ENCODE measurements at places on chromosomes 7 and 10.

- no peak for DNase-seq
Measured at GRCh38 chr7:64871761-64872160, 31.3 kb upstream of the ZNF273 start.

DNA sequence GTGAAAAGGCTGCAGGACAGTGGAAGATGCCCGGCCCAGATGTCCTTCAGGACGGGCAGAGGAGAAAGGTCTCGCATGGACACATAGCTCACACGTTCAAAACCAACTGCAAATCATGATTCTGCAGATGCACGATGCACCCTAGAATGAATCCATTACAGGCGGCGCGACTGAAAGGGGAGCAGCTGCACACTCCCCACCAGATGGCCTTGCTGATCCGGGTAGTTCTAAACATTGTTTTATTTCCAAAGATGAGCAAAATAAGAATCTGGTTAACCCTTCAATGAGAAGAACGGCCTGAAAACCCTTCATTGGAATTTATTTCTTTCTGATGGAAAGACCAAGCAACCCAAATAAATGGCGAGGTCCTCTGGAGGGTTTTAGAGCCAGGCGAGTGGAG, 33.8 kb downstream of the CHST15 start:
- no peak for DNase-seq

- no peak for DNase-seq
Measured at GRCh38 chr7:64046041-64046389, 781 bp downstream of the ZNF727 start.

DNA sequence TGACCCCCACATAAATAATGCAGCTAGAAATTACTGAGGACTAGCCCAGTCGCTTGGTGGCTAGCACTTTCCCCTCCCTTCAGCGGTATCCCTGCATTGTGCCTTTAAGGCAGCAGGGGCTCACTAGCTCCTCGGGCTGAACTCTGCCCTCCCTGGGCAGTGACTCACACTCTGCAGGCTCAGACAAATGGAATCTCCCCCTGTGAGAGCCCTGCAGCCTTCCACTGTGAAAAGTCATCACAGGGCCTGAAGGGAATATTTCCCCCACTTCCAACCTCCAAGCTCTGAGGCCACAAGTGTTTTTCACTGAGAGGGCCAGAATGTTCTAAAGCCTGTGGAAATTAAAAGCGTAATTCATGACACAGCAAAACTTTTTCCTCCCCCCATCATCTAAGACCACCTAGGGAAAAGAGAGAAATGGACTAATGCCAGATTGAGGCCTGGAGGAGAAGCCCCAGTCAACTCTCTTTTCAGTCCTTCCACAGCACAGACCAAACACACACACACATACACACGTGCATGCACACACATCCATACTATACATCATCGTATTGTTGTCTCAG, 93.6 kb upstream of the COL1A2 start:
- DNase-seq = no peak

DNA sequence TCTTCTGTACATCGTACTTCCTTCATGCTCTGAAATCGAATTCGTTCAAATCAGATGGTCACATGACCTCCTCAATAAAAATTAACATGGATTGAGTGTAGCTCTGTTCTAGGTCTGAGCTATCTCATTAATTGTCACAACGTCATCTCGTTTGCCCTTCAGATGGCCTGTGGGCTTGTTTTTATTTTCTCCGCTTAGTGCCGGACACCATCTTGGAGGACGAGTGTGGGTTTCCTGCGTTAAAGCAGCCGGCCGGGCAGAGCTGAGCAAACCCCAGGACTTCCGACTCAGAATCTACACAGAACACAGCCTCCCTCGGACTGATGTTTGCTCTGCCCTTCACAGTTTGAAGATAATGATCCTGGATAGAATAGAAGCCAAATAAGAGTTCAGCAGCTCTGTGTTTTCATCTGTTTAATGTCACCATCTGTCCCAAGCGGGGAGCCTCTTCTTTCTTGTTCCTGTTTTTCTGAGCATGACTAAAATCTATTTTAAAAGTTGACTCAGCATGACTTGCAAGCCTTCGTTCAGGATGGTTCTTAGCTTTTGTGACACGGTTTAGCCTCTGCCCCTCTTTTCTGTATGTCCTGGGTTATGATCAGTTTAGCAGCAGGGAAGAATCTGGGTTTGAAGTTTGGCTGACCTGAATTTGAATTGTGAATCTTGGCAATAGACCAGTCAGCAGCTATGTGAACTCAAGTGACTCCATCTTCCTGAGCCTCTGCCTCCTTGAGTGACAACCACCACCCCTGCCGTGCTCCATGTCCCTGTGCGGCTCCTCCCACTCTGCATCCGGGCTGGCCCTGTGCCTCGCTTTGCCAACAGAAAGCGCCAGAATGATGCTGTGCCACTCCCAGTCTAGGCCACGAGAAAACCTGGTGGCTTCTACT, 30.6 kb upstream of the GALNTL5 start:
- no peak for DNase-seq

- DNase-seq = no peak
Measured at GRCh38 chr7:112105584-112106530, 100.3 kb downstream of the DOCK4 start.

DNA sequence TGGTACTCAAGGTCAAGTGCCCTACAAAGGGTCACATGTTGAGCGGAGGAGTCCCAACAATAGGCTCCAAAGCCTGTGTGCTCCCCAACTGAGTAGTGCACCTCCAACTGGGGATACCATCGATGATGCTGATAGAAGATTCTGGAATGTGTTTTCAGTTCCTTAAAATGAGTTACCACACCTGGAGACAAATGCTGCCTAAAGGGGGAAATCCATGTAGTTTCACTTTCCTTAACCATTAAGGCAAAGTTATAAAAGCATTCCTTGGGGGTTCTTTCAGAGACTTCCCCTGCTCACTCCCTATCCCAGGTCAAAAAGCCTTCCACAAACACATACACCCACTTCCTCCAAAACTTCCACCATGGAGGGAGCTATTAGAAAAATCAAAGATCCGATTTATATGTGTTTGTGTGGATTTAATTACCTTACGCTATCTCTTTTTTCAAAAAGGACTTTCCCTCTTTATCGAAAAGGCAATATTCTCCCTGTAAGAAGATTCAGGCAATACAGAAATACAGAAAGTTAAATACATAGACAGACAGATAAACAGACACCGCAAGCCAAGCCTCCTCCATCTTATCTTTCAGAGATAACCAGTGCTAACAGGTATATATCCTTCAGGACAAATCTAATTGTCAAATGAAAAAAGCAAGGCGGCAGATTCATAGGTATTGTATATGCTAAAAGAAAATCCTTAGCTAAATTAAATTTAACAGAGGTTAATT, 135.9 kb upstream of the ASAH2 start:
- no peak for DNase-seq

GRCh38 chr7:143205560-143206293, 16.1 kb upstream of the TAS2R40 start:
- DNase-seq = no peak

DNA sequence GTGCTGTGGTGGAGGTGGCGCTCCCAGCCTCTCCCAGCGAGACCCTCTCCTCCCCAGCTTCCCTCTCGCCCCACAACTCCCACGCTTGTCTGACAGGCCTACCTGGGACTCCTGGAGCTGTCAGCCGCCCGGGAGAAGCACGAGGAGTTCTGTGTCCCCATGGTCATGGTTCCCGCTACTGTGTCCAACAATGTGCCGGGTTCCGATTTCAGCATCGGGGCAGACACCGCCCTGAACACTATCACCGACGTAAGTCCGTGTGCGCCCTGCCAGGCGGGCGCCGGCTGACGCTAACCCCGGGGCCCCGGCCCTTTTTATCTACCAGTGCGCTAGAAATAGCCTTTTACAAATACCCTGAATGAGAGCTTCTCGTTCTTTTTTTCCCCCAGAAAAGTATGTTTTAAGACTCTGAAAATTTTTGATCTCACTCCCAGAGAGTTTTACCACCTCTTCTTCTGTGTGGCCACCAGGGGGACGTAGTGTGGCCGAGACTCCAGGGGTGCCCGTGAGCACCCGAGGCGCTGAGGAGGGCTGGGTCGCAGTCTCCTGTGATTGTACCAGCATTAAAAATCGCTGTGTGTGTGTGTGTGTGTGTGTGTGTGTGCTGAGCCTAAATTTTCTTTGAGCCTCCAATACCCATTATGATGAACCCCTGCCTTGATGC, 52.6 kb downstream of the PFKP start:
- DNase-seq = no peak

DNA sequence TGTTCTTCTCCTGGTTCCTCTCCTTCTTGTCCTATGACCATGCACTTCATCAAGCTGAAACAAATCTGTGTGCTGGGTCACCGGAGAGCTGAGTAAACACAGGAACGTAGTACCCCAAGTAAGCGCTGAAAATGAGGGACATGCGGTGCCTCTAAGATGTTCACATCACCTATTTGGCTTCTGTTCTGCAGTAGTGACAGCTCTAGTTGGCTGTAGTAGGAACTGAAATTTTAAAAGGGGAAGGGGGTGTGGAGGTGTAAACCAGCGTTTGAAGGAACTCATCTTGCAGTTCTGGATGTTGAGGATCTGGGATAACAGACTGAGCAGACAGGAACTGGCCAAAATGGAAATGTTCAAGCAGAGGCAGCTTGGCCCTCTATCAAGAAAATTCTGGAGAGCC, 85.2 kb downstream of the WNT2 start:
- no peak for DNase-seq

DNA sequence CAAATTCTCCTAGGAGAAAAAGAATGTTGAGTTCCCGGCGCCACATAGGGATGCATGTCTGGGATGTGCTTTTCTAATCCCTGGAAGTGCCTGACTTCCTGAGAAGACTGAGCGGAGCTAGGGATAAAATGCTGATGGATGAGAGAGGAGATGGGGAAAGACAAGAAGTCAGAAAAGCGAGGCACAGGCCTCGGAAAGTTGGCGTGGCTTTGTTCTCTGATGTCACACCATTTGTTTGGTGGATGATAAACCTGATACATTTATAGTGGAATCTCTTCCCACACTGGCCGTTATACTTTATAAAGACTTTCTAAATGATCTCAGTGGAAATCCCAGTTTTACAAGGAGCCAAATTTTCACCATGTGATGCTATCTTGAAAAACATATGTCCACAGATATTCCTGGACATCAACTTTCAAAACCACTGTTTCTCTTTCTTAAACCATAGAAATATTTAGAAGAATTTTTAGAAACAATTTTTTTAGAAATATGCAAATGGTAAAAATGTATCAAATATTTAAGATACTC, 188.8 kb upstream of the SVIL start:
- DNase-seq = no peak

GRCh38 chr7:142807855-142808460, 37.2 kb downstream of the PRSS2 start:
- no peak for DNase-seq

DNA sequence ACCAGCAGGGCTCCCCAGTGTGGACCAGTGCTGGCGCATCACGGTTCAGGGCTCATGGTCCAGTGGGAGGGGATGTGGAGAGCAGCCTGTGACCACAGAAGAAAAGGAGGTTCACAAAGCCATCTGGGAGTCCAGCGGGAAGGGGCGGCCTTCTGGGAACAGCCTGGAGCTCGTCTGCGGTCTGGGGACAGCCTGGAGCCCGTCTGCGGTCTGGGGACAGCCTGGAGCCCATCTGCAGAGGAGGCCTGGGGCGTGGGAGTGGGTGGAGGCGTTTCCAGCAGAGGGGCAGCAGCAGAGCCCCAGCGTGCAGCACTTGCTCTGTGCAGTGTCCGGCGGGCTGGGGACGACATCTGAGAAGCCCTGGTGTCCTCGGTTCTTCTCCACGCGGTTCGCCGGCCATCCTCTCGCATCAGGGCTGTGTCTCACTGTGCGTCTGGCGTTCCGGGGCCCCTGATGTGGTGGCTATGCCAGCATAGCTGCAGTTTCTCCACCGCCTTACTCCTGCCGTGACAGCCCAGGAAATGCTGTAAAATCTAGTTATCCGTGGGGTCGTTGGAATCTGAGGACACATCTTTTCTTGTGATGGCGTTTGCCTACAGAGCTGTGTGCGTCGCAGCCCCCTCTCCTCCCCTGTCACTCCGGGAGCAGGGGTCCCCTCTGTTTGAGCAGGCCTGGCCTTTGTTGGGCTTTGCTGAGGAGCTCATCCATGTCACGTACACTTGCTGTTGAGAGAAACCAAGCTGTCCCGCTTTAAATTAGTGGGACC, 104.6 kb downstream of the INPP5A start:
- DNase-seq = peak; percentile 61

- no peak for DNase-seq
Measured at GRCh38 chr10:11673346-11674280, 62.2 kb upstream of the USP6NL start.

- DNase-seq = no peak
Measured at GRCh38 chr7:23470330-23471105, at the start of gene IGF2BP3. Gene IGF2BP3, minus strand, starts transcription at chr7:23470491. Its CDS starts 381 bp downstream, at chr7:23470110.

DNA sequence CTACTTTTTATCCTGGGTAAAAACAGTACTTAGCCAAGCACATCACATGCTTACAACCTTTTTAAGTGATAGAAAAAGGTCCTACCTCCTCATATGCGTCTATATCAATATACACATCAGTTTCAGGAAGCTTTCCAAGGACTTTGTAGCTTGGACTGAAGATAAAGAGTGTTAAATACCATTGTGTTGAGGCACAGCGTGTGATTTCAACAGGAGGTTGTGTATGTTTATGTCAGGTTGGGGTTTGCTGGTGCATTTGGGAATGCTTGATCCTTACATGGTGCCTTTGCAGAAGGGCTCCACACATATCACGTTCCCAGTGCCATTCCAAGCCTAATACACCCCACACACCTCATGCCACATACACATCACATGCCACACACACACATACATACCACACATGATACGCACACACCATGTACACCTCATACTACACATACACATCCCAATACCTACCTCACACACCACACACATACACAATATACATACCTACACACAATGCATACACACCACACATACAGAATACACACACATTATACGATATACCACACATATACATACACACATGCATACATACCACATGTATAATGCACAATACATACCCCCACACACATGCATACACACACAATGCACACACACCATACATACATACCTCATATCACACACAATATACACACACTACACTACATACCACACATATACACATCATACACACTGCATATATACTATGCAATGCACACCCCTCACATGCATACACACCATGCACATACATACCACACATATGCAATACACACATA, 33.1 kb downstream of the PSMC2 start:
- DNase-seq = no peak

- no peak for DNase-seq
Measured at GRCh38 chr7:32150039-32150438, 79.8 kb upstream of the PDE1C start.

GRCh38 chr7:127794136-127794535, 142.1 kb downstream of the SND1 start:
- DNase-seq = no peak

DNA sequence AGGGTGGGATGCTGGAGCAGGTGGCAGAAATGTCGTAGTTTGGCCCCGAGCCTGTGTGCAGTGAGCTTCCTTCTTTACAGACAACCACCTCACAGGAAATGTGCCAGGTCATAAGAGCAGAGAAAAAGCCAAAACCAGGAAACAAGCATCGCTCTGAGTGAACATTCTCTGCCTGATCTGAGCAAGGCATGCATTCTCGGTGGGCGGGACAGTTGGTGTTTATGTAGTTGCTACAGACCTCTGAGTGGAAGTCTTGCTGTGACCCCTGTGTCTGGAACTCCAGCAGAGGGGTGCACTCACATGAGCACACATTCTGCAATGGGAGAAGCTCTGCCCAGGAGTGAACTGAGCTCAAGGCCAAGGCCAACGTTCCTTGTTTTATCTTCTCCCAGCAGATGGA, 230.1 kb downstream of the TCERG1L start:
- DNase-seq = no peak

Measured in upper lobe of right lung (tissue), 1 donor.